ENCODE measurements at places on chromosomes 7 and 10. TPM values are rescaled to one million over a fixed set of nuclear protein-coding genes. Genes with fewer than 3 reads are reported as not detected.

DNA sequence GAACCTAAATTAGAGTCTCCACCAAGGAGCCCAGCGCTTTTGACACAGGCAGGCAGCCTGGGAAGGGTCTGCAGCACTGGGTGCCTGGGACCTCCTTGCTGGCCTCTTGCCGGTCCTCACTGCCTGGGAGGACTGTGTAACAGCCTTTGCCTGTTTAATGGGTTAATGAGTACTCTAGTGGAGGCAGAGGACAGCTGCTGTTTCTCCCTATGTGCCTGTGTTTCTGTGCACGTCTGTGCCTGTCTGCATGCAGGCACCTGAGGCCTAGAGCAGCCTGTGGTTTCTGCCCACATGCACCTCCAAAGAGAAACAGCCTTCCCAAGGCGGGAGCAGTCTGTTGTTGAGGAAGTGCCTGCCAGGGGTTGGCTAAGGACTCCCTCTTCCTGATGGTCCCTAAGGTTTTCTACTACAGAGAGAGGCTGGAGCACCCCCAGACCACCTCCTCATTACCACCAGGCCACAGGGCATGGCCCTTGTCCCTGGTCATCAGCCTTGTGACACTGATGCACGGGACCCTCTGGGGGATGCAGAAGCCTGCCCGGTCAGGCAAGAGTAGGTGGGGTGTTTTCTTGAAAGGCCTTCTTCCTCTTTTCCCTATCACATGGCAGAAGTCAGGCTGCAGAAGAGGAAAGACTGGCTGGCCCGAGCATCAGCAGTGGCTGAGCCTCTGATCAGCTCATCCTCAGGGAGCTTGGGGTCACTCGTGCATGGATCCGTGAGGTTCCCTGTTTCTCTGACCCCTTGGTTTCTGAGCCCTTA lies 14.2 kb downstream of the SLC29A3 start:
- no peak for DNase-seq
- H3K36me3 ChIP-seq, result no peaks in the 10 kb centered on the region
- H3K4me3 ChIP-seq, result no peak overlapping the region
- H3K4me1 ChIP-seq, result peaks cover 18% of the 10 kb centered on the region
- H3K27me3 ChIP-seq, result no peaks in the 10 kb centered on the region
- no peak overlapping the region for H3K27ac ChIP-seq

The NPY gene
- total RNA-seq, result not detected

GRCh38 chr10:86085136-86085535 lies 281.5 kb downstream of the GRID1 start:
- H3K27ac ChIP-seq, result no peak overlapping the region
- peaks cover 35% of the 10 kb centered on the region for H3K27me3 ChIP-seq
- DNase-seq, result no peak
- no peaks in the 10 kb centered on the region for H3K4me1 ChIP-seq
- H3K36me3 ChIP-seq, result no peaks in the 10 kb centered on the region
- no peak overlapping the region for H3K4me3 ChIP-seq

DNA sequence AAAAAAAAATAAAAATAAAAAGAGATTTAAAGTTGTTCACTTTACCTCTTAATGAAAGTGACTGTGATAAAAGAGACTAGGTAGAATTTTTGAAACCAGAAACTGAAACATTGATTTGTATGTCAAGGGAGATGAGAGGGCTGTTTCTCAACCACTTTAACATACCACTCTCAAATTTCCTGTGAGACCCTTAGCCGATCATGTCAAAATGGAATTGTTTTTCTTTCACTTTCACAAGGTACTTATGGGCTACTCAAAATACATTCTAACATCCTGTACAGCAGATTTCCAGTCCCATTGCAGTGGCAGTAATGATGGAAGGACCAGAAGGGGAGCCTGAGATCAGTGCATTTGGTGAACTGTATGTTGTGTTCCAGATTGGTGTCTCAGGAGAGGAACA lies 261.2 kb downstream of the PPP1R3A start:
- DNase-seq, result no peak
- H3K4me1 ChIP-seq, result no peaks in the 10 kb centered on the region
- no peaks in the 10 kb centered on the region for H3K36me3 ChIP-seq

- H3K4me1 ChIP-seq, result no peaks in the 10 kb centered on the region
- H3K27ac ChIP-seq, result no peak overlapping the region
- H3K36me3 ChIP-seq, result no peaks in the 10 kb centered on the region
- no peak for DNase-seq
These were observed 546.9 kb downstream of the TCERG1L start for GRCh38 chr10:130764651-130765050.

The RAMP3 gene
- total RNA-seq, result not detected

The ITGB8 gene
- total RNA-seq, result 0.02 TPM

GRCh38 chr10:127600479-127600878 lies 51.4 kb downstream of the NPS start:
- no peak overlapping the region for H3K4me3 ChIP-seq
- no peak for DNase-seq
- H3K4me1 ChIP-seq, result no peaks in the 10 kb centered on the region

GRCh38 chr10:44253769-44254462 lies 131.0 kb downstream of the CXCL12 start:
- DNase-seq, result no peak
- no peaks in the 10 kb centered on the region for H3K4me1 ChIP-seq
- H3K36me3 ChIP-seq, result no peaks in the 10 kb centered on the region
- H3K27ac ChIP-seq, result no peak overlapping the region
- H3K27me3 ChIP-seq, result no peaks in the 10 kb centered on the region
- no peak overlapping the region for H3K4me3 ChIP-seq

DNA sequence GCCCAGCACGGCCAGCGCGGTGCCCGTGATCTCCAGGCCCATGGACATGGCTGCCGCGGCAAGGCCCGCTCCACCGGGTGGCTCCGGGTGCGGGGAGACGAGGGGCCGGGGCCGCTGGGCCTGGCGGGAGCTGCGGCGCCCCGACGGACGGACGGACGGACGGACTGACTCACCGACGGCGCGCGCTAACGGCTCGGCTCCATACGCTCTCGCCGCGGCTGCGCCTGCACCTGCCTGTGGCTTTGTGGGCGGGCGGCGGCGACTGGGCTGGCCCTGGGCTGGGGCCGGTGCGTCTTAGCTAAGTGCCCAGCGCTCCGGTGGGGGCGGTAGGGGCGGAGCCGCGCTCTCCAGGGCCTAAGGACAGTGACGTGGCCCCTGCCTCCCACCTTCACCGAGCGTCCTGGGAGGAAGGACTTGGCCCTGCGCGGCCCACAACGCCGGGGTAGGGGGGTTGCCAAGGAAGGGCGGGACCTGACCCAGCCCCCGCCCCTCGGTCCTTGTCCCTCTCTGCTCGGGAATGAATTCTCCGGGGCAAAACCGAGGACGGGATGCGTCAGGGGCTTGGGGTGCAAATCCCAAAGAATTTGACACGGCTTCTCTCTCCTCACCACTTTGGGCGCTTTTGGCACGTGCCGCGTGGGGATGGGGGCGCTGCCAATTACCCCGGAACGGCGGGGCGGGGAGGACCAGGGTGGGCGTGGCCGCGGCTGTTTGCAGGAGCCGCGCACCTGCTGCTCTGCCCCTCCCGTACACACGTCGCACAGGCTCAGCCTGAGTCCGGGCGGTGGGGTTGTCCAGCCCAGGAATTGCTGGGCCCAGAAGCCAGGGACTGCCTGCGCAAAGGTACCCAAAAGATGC lies at the start of gene CLDN3:
TSS of gene CLDN3 (minus strand) at position 269 of the 858 bp plus-strand sequence. CDS start at position 48, 221 bp downstream.
- H3K27ac ChIP-seq, result no peak within 1 kb of the TSS
- peaks cover 22% of the 10 kb centered on the region for H3K4me1 ChIP-seq

GRCh38 chr10:120205368-120206018 lies 251.5 kb upstream of the PLPP4 start:
- DNase-seq, result no peak
- H3K27ac ChIP-seq, result no peak overlapping the region
- no peaks in the 10 kb centered on the region for H3K27me3 ChIP-seq
- no peak overlapping the region for H3K4me3 ChIP-seq
- no peaks in the 10 kb centered on the region for H3K4me1 ChIP-seq
- no peaks in the 10 kb centered on the region for H3K36me3 ChIP-seq

DNA sequence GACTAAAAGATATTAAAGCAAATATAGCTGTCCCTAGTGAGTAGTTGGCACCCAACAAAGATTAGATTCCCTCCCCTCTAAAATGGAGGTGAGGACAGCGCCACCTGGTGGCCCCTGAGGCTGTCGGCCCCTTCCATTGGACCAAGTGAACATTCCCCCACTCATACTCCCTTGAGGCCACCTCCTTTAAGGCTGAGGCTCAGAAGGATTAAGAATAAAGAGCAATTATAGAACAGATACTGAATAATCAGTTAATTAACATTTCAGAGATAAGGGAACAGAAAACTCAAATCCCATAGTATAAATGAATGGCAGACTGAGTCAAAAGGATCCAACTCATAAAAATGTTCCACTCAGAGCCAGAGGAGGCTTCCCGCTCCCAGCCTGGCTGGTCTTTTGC lies 130.4 kb upstream of the GHITM start:
- no peak overlapping the region for H3K4me3 ChIP-seq
- H3K4me1 ChIP-seq, result no peaks in the 10 kb centered on the region

DNA sequence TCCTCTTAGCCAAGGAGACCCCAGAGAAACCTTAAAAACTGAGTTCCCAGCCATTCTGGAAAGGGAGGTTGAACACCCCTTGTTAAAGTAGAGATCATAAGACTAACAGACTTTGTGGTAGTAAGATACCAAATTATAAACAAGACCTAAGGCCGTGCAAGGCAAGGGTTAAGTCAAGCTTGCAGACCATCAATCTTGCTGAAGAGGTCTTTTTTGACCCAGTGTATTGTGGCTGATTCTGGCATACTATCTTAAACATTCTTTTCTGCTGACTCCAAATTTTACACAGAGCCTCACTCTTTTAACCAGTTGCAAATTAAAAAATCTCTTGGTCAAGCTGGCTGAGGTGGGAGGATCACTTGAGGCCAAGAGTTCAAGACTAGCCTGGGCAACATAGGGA lies 1.2 kb upstream of the TBRG4 start:
- H3K27ac ChIP-seq, result peak overlapping the region; percentile 99
- DNase-seq, result no peak
- peak overlapping the region; percentile 95 for H3K4me3 ChIP-seq
- no peaks in the 10 kb centered on the region for H3K27me3 ChIP-seq
- peaks cover 23% of the 10 kb centered on the region for H3K36me3 ChIP-seq

DNA sequence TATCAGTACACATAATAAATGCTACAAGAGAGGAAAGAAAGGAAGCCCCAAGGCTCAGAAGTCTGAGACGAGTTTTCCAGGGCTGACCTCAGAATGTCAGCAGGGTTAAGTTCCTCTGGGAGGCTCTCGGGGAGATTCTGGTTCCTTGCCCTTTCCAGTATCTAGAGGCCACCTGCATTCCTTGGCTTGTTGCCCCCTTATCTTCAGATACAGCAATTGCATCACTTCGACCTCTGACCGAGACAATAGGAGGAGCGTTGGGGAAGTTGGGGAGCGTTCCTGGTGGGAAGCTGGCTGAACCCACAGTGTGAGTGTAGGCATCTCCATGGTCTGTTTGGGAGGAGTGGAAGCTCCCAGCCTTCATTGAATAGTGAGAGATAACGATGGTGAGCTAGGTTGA lies 72.0 kb upstream of the MTPN start:
- no peaks in the 10 kb centered on the region for H3K27me3 ChIP-seq
- H3K4me1 ChIP-seq, result peaks cover 25% of the 10 kb centered on the region
- no peak overlapping the region for H3K4me3 ChIP-seq
- peak; percentile 50 for DNase-seq
- H3K36me3 ChIP-seq, result no peaks in the 10 kb centered on the region

GRCh38 chr10:110618230-110618610 lies 25.9 kb upstream of the RBM20 start:
- peaks cover 22% of the 10 kb centered on the region for H3K4me1 ChIP-seq
- no peak for DNase-seq
- no peak overlapping the region for H3K4me3 ChIP-seq

DNA sequence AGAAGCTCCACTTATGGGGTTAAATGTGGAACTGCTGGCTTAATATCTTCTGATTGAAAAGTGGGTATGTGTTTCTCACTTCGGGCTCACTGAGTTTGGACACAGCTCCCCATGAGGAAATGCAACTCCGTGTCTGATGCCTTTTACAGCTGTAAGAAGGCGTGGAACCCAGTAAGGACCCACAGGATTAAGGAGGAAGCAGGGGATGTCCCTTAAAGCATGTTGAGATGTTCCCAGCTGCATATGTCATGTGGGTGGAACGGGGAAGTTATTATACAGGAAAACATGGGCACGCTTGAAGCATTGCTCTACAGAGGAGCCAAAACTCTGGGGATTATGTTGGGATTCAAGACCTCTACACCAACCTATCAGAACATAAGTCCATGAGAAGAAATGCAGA lies 224.4 kb downstream of the NEBL start:
- H3K27ac ChIP-seq, result no peak overlapping the region
- no peaks in the 10 kb centered on the region for H3K36me3 ChIP-seq
- DNase-seq, result no peak
- H3K27me3 ChIP-seq, result no peaks in the 10 kb centered on the region
- no peaks in the 10 kb centered on the region for H3K4me1 ChIP-seq

GRCh38 chr7:107643938-107644308 lies 16.7 kb upstream of the SLC26A4 start:
- H3K27ac ChIP-seq, result no peak overlapping the region
- H3K4me1 ChIP-seq, result no peaks in the 10 kb centered on the region
- no peak for DNase-seq
- peaks cover 6% of the 10 kb centered on the region for H3K27me3 ChIP-seq

DNA sequence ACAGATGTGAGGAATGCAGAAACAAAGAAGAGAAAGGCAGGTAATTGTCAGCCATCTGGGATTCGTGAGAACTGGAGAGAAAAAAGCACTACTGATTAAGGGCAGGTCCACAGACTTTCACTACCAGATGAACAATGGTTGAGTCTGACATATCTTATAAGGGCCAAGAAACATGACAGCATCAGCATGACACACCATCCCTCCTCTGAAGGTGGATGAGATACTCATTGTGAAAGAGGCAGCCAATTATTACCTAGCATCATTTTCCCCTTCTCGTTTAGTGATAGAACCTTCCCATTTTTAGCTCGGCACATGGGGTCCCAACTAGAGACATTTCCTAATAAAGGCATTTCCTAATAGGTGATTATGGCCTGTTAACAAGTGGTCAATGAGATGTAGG lies 19.2 kb upstream of the MET start:
- H3K4me1 ChIP-seq, result no peaks in the 10 kb centered on the region
- no peaks in the 10 kb centered on the region for H3K27me3 ChIP-seq
- no peaks in the 10 kb centered on the region for H3K36me3 ChIP-seq
- no peak for DNase-seq
- H3K4me3 ChIP-seq, result no peak overlapping the region

- H3K36me3 ChIP-seq, result peaks cover 71% of the 10 kb centered on the region
- H3K27ac ChIP-seq, result no peak overlapping the region
- no peak for DNase-seq
- no peaks in the 10 kb centered on the region for H3K27me3 ChIP-seq
- peaks cover 14% of the 10 kb centered on the region for H3K4me1 ChIP-seq
- H3K4me3 ChIP-seq, result no peak overlapping the region
These were observed 22.6 kb downstream of the HSPB1 start for GRCh38 chr7:76325092-76325491.

- no peaks in the 10 kb centered on the region for H3K4me1 ChIP-seq
- no peak overlapping the region for H3K4me3 ChIP-seq
- no peak overlapping the region for H3K27ac ChIP-seq
- no peaks in the 10 kb centered on the region for H3K27me3 ChIP-seq
These were observed 562.9 kb upstream of the ADARB2 start for GRCh38 chr10:2300231-2300630.

Data from K562 (cell line).